ENCODE measurements at places on chromosomes 3 and 15. TPM values are rescaled to one million over a fixed set of nuclear protein-coding genes. Genes with fewer than 3 reads are reported as not detected.

Gene LRRC2
- total RNA-seq = 4.7 TPM

DNA sequence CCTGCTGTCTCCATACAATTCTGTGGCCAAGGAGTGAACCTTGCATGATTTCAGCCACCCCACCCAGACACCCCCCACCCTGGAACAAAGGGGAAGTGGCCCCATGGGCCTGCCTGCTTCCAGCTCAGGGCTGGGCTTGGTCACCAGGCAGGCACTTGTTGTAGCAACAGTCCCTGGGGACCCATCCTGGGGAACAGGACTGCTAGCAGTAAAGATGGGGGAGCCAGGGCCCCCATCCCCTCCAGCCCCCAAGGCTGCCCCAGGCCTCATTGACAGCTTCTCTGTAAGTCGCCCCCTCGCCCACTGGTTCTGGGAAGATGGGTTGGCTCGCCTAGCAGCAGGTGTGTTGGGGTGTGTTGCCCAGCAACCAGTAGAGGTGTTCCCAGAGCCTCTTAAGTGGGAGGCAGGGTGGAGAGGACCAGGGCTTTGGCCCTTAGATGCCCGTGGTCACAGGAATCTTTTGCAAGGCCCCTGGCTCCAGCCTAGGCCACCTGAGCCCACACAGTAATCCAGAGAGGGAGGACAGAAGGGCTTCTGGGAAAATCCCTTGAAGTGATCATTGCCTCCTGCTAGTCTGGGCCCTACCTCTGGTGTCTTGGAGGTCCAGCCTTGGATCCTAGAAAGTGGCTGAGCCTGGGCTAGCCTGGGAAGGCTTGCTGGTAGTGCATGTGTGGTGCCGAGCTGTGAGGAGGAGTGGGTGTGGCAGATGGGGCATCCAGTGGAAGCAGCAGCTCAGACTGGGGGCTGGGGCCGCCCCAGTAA lies 48.9 kb downstream of the CYP11A1 start:
- DNase-seq = peak; percentile 72

- no peak for DNase-seq
These were observed 42.0 kb downstream of the GSK3B start for GRCh38 chr3:120052225-120052624.

- no peak for DNase-seq
These were observed 62.7 kb upstream of the RNU6-1 start for GRCh38 chr15:67902579-67903009.

All from osteoblast (primary cell).